Hypothalamus (tissue), 51 donors: ENCODE measurements at places on chromosomes 7 and 10.

- DNase-seq = no peak
These were observed 27.4 kb upstream of the NDST2 start for GRCh38 chr10:73838827-73839226.

DNA sequence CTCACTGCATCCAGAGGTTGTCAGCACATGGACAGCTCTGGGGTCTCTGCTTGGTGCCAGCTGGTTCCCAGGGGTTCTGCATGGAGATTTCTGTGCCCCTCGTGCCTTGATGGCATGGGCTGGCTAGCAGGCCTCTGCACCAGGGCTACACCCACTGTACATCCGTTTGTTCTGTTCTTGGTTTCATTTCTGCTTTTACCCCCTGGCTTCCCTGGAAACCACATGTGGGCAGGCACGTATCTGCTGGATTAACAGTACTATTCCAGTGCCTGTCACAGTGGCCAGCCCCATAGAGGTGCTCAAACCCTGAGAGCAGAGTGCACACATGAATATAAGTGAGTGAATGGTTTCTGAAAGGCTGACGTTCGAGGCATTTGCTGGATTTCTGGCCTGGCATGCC lies 207.2 kb upstream of the GPR26 start:
- no peak for DNase-seq

- no peak for DNase-seq
These were observed 50.5 kb upstream of the TRIM8 start for GRCh38 chr10:102593804-102594079.

GRCh38 chr10:76769161-76769560 lies 868.4 kb downstream of the KCNMA1 start:
- DNase-seq = no peak

GRCh38 chr10:76738991-76739390 lies 898.6 kb downstream of the KCNMA1 start:
- DNase-seq = no peak

GRCh38 chr10:126732868-126733267 lies 62.4 kb upstream of the C10orf90 start:
- DNase-seq = no peak

- no peak for DNase-seq
These were observed 39.3 kb downstream of the CALD1 start for GRCh38 chr7:134818613-134819345.

GRCh38 chr7:35699796-35700305 lies 4.9 kb upstream of the HERPUD2 start:
- no peak for DNase-seq

DNA sequence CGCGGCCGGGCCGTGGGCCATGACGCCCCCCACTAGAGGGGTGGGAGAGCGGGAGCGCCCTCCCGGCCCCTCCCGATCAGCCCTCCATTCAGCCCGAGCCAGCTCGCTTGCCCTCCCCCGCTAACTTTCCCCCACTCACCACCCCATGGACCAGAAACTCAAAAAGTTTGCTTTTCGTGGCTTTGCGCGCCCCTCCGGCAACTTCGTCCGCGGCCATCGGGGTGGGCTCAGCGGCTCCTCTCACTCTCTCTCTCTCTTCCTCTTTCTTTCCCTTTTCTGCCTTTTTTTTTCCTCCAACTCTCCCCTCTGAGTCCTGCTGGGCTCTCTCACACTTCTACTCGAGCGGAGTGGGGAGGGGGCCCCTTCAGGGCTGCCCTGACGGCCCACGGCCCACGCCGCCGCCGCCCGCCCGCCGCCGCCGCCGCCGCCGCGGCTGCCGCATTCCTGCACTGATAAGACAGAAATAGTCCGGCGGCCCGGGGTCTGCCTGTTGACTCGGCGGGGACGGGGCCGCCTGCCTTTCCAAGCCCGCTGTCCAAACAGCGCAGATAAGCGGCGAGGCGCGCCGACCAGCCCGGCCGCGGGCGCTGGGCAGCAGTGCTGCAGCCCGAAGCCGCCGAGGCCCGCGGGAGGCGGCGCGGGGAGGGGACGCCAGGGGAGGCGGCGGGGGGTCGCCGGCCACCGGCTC lies at the start of gene SMARCD3:
Gene SMARCD3 (minus strand): TSS at position 349 of the 688 bp plus-strand sequence. CDS start 132 bp downstream, at position 217.
- DNase-seq = peak; percentile 37

GRCh38 chr7:93579431-93579830 lies 4.9 kb upstream of the CALCR start:
- no peak for DNase-seq

- no peak for DNase-seq
These were observed 22.9 kb downstream of the PON3 start for GRCh38 chr7:95373323-95373722.

DNA sequence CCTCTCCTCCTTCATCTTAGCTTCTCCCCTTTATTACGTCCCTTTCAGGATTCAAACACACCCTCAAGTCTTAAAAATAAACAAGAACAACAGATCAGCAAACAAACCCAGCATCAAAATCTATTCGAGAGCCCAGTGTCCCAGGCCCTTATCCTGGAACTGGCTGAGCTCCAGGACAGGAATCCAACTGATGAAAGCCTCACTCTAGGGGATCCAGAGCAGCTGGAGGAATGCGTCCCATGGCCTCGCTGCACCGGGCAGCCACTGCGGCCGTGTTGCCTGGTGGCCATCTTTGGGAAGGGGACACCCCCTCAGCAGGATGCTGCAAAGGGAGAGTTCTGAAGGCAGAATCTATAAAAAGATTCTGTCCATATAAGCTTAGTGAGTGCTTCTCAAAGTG lies 156.5 kb upstream of the BMPER start:
- no peak for DNase-seq

DNA sequence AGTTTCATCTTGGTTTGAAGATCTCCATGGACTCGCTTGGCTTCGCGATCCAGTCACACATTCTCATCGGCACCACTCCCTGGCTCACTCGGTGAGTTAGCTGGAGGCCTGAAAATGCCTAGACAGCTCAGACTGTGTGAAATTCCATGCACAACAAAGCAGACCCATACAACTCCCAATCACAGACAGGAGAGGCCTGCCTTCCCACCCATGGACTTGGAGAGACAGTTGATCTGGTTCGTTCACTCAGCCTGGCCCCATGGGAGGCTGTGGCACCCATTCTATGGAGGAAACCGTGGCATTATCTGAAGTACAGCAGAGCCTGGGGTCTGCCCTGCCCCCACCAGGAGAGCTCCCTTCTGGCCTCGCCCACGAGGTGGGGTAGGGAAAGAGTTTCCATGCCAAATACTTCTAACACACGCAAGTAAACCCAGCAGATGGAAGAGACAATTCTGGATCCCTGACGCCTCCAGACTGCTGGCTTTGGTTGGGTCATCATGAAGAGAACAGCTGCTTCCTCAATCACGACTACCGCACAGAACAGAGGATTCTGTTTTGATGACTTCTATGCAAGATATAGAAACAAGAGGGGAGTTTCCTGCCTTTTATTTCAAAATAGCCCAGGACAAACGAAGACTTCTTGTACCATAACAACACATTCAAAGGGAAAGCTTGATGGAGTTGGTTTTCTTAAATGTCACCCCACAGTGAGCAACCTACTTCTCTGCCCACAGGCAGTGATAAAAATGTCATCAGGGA lies 15.9 kb downstream of the FAM53B start:
- DNase-seq = no peak

GRCh38 chr7:36318116-36318515 lies 71.5 kb upstream of the ANLN start:
- DNase-seq = no peak

GRCh38 chr7:151141855-151142685 lies 25.4 kb downstream of the GBX1 start:
- no peak for DNase-seq

DNA sequence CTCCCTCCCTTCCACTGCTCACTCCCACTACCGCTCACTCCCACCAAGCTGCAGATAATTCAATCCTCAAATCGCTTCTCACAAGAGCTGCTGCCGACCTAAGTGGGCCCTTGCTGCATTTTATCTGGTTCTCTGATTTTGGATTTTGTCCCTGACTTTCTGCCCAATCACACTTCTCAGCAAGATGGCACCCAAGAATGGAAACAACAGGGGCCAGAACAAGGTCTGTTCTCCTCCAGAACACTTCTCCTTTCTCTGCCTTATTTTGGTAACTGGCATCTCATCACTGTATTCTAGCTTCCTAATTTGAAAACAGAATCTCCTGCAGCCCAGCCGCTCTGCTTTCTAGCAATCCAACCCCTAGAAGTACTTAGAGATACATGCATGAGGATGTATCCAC lies 172.8 kb downstream of the GRID1 start:
- no peak for DNase-seq
